ENCODE measurements at places on chromosomes 16 and 17. TPM values are rescaled to one million over a fixed set of nuclear protein-coding genes. Genes with fewer than 3 reads are reported as not detected.

GRAPL gene
- total RNA-seq = 1.5 TPM

TNFRSF13B gene
- total RNA-seq = not detected

NOL3 gene
- 105 TPM for total RNA-seq

IL17C gene
- not detected for total RNA-seq

TRIM47 gene
- 33.4 TPM for total RNA-seq

DNA sequence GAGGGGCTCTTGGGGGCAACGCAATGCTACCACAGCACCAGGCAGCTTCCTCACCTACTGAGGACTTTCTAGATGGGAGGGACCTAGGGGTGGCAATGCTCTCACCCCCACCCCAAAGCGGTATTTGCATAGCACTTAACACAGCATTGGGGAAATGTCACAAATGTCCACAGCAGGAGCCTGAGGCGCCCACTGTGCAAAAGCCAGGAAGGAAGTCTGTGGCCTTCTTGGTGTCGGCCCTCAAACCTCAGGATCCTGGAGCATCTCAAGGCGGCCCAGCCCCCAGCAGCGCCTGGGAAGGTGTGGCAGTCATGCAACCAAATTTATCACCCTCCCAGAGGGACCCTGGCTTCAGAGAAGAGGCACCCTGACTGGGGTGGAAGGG lies 45.3 kb downstream of the WNT3 start:
- DNase-seq = no peak

GRCh38 chr16:86604436-86605193 lies 26.3 kb downstream of the FOXL1 start:
- DNase-seq = no peak

DNA sequence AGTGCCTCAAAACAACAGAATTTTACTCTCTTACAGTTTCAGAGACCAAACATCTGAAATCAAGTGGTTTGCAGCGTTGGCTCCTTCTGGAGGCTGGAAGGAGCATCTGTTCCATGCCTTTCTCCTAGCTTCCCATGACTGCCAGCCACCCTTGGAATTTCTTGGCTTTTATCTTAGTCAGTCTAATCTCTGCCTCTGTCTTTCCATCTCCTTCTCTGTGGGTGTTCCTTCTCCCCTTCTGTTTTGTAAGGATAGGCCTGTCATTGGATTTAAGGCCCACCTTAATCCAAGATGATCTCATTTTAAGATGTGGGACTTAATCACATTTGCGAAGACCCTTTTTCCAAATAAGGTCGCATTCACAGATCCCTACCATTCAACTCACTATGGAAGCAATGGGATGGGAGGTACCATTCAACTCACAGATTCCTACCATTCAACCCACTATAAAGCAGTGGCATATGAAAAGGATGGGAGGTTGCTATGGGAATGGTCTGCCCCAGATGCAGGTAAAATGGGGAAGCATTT lies 321.8 kb downstream of the WWOX start:
- no peak for DNase-seq

DNA sequence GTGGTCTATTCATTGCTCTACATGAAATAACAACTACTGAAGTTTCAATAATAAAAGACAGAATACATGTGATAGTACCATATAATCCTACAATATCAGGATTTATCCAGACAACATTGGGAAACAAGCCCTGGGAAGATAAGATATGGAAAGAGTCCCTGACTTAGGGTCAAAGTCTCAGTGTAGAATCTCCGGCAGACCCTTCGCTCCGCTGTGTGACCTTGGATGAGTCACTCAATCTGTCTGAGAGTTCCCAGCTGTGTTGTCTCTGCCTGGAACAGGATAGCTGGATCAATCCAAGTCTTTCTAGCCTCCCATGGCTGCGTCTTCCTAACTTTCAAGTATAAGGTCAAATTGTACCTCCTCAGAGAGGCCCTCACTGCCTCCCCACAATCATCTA lies 335.9 kb downstream of the TMEM114 start:
- DNase-seq = no peak

GRCh38 chr17:60652454-60653247 lies 25.0 kb upstream of the BCAS3 start:
- DNase-seq = no peak

- no peak for DNase-seq
Observed at GRCh38 chr17:65684631-65685030, 123.2 kb upstream of the AXIN2 start.

DNA sequence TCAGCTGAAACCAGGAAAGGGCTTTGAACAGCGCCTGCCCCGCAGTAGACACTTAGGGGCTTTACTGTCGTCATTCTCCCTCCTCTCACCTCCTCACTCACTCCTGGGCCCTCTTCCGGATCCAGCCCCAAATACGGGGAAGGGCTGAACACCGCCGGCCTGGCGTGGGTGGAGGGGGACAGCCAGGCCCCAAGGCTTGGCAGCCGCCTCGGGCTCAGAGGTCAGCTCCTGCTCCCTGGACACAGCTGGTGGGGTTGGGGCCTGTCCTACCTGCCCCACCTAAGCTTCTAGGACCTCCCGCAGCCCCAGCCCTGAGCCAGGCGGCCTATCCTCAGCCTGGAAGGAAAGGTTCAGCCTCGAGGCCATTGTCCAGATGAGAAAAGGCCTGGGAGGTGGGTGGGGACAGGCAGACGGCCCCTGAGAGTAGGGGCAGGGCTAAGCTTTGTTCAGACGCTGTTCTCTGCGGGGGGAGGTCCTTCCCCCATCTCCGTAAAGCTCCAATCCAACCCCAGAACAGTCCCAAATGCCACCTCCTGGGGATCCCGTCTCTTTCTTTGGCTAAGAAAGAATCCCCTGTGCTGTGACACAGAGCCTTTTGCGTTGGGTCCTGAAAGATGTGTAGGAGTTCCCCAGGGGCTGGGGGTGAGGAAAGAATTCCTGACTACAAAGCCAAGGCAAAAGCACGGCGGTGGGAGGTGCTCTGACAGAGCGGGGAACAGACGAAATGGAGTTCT lies 881 bp upstream of the LLGL1 start:
- DNase-seq = peak; percentile 54

DNA sequence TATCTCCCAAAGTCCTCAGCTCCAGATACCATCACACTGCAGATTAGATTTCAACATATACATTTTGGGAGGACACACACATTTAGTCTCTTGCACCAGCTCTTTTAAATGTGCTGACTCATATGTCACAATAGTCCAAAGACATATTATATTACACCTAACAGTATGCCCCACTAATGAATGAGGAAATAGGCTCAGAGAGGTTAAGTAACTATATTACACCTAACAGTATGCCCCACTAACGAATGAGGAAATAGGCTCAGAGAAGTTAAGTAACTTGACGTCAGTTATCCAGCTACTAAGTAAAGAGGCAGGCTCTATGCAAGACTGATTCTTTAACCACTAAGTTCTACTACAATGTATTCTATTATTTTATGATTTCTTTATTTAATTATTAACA lies 9.7 kb downstream of the IRX6 start:
- DNase-seq = no peak

DNA sequence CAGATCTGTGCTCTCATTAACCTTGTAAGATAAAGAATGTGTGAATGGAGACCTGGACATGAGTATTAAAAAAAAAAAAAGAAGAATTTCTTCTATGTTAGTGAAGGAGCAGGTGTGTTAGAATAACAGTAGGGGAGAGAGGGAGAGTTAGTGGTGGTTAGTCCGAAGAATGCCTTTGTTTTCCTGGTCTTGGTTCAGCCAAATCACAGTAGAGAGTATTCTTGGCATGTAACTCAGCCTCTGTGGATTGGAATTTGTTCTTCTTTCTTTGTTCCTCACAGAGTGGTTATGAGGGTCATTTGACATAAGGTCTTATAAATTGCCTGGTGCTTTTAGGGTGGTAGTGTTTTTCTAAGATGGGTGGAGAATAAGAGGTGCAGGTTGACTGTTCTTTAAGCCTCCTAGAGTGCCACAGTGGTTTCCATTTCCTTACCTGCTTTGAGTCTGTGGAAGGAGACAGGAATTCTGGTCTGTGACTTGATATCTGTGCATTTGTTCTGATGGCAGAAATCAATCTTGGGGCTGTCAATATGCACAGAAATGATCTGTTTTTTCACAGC lies 17.6 kb downstream of the NUP93 start:
- DNase-seq = no peak

- no peak for DNase-seq
Observed at GRCh38 chr17:34299027-34299426, 13.5 kb downstream of the CCL11 start.

GRCh38 chr16:30005341-30006094 lies 5.3 kb downstream of the DOC2A start:
- DNase-seq = no peak

- DNase-seq = no peak
Observed at GRCh38 chr17:35041390-35041789, 22.1 kb downstream of the RFFL start.

- no peak for DNase-seq
Observed at GRCh38 chr16:29675811-29676643, 3.0 kb upstream of the QPRT start.

GRCh38 chr17:48586355-48587258 lies 3.4 kb downstream of the HOXB3 start:
- no peak for DNase-seq

DNA sequence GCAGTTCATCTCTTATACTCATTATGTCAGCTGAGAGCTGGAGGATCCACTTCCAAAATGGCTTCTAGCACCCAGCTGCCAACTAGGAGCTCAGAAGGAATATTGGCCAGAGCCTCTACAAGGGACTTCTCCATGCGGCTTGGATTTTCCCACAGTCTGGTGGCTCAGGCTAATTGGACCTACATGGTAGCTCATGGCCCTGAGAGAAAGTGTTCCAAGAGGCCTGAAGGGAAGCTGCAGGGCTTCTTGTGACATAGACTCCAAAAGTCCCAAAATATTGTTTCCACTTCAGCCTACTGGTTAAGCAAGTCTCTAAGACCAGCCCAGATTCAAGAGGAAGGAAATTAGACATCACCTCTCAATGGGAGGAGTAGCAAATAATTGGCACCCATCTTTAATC lies 6.8 kb downstream of the NOG start:
- no peak for DNase-seq

DNA sequence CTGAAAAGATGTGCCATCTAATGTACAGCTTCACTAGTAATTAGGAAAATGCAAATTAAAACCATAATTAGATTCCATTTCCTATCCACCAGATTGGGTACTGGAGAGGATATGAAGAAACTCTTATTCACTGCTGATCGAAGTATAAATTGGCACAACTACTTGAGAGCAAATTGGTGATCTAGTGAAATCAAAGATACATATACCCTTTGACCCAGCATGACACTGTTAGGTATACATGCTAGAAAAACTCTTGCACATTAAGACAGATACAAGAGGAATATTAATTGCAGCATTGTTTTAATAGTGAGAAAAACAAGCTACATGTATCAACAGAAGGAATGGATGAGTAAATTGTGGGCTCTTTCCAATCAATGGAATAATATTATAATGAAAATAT lies 48.8 kb downstream of the BRIP1 start:
- no peak for DNase-seq

DNA sequence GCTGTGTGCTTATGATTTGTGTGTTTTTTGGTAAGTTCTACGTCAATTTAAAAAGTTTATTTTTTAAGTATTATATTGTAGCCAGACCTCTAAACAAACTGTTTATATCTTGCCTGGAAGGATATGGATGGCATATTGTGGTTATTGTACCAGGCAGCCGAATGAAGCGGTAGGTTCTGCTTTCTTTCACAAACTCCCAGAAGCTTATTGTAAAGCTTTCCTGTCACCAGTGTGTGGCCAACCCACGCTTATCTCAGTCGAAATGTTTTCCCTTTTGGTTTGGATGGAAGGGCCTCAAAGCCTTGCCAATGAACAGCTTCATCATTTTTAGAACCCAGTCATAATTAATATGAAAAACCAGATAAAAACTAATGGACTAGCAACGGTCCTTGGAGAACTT lies 53.1 kb downstream of the CYB5B start:
- no peak for DNase-seq
